ENCODE measurements at places on chromosomes 5 and 9.
A peak's percentile ranks its signal among the peaks of the same experiment; 100 is the strongest.

- DNase-seq = no peak
Measured at GRCh38 chr9:86531971-86532640, 177.9 kb upstream of the TUT7 start.

- DNase-seq = no peak
Measured at GRCh38 chr5:31165729-31166128, 27.8 kb upstream of the CDH6 start.

- DNase-seq = no peak
Measured at GRCh38 chr5:146059460-146060220, 45.7 kb downstream of the PLAC8L1 start.

DNA sequence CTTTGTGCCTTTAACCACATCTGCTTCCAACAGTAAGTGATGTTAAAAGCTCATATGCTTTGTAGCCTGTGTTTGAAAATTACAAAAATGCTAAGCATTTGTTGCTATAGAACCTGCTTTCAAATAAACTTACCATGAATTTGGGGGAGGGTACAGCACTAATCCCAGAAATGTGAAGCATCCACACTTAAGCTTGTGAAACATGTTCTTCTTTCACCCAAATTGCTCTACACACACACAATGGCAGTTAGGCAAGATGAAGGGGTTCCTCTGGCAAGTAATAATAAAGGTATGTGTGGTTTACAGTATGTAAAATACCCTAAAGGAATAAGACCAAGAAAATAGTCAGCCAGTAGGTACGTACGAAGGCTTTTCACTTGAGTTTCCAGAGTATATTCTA, 165.6 kb downstream of the SMARCA2 start:
- DNase-seq = no peak

DNA sequence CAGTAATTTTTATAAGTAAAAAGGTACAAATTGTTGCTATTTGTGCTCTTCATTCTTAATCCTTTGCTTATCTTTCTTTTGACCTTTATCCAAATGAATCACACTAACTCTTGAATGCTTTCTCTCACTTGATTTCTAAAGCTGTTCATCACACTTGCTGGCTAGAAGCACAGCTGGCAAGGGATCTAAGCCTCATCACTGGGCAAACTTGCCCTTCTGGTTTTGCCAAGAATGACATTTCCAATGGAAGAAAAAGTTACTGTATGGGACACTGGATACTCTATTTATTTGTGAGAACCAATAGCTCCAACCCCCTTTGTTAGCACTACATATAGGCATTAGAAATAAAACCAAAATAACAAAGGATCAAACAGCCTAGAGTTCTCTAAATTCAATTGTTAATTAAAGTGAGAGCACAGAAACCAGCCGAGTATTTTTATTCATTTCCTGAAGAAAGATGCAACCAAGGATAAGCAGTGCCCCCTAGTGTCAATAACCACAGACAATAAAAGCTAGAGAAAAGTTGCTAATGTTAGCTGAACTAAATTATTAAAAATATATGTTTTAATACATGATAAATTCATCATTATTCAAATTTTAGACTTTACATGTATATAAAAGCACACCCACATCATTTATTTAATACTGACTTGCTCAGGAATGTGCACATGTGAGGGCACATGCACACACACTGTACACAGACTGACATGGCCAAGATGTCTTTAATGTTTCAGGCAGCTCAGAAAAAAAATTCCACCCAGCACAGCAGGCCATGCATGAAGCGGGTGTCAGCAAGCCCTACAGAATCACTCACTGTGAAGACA, 59.8 kb upstream of the POU5F2 start:
- peak; percentile 57 for DNase-seq

DNA sequence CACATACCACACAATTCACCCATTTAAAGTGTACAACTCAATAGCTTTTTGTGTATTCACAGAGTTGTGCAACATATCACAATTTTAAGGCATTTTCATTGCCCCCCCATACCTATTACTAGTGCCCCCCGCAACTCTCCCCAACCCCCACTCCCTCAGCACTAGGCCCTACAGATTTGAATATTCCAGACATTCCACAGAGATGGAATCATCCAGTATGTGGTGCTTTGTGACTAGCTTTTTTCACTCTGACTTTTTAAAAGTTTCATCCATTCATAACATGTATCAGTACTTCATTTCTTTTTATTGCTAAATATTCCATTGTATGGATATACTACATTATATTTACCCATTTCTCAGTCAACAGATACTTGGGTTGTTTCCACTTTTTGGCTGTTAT, 102.9 kb upstream of the LRRTM2 start:
- no peak for DNase-seq

DNA sequence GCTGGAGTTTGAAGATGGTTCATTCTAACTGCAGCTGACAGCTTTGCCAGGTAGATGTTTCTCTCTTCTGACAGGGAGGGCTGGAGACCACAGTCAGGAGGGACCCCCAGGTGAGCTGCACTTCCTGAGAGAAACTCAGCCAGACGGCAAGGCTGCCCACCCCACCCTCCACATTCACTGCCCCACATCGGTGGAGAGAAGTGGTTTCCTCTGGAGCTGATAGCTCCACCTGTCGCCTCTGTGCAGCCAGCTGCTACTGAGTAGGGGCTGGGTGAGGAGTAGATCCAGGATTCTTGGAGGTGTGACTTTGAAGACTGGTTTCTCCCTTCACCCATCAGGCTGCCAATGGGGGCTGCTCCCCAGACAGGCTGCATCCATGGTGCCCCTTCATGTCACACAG, 175.0 kb downstream of the CARTPT start:
- DNase-seq = no peak

DNA sequence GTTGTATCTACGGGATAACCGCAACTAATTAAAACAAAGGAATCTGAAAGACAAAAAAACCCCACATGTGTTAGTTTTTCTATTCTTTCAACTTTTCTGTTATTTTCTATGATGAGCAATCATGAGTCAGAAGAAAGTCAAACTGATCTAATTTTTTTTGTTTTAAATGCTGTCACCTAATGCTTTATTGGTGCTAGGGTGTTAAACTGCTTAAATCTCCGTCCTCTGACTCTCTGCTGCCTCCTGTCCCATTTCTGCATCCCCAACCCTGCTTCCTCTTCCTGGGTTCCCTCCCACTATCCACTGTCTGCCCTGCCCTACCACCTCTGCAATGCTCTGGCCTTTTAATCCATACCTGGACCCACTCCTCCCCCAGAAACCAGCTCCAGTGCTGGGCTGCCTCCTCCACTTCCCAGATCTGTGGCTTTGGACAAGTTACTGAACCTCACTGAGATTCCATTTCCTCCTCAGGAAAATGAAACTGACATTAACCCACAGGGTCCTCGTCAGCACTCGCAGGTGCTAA, 15.7 kb downstream of the PTPN3 start:
- no peak for DNase-seq

GRCh38 chr5:66870708-66871107, 274.5 kb downstream of the MAST4 start:
- DNase-seq = no peak

DNA sequence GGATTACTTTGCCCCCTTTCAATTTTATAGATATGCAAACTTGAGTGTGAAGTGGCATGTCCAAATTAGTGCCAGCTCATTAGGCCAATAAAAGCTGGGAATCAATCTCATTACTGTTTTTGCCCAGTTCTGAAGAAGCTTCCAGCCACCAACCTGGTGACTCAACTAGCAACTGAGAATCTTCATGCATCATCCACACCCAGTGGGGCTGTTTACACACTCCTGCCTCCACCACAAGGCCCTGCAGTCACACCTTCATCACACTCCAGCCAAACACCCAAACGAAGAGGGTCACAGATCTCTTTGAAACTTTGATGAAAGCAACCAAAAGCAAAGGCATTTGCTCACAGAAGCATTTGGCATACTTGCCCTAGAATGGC, 41.3 kb upstream of the S1PR3 start:
- DNase-seq = no peak

DNA sequence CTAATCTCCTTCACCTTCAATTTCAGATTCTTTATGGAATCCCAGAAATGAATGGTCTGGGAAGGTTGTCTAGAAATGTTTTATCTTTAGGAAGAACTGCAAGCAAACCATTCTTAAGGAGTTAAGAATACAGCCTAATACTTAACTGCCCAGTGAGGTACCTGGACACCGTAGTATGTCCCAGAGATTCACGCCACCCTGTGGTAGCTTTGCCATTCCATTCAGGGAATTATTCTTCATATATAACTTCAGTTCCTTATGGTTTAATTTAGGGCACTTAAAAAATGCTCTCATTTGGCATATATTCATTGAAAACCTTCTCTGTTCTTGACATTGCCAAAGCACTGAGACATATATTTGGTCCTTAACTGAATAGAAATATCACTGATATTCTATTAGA, 49.7 kb downstream of the ACTBL2 start:
- DNase-seq = no peak

DNA sequence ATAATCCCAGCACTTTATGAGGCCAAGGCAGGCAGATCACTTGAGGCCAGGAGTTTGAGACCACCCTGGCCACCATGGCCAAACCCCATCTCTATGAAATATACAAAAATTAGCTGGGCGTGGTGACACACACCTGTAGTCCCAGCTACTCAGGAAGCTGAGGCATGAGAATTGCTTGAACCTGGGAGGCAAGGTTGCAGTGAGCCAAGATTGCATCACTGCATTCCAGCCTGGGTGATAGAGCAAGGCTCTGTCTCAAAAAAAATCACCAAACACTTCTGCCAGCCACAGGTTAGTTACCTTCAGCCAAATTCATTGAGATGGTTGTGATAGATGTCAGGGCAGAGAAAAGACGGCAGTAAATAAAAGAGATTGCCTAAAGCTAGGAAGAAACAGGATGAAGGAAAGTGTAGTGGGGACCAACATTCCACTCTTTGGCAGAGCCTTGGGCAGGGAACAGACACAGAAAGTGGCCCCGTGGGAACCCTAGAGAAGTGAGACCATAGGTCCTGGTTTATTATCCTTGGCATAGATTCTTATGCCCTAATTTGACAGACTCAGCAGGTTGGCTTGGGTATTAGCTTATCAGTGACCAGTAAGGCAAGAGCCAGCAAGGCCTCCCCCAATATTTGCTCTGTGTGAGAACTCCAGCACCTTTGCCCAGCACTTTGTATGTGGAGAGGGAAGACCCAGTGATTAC, 5.5 kb upstream of the CEP120 start:
- DNase-seq = no peak

GRCh38 chr9:86706391-86706790, 240.9 kb downstream of the GAS1 start:
- DNase-seq = no peak

- no peak for DNase-seq
Measured at GRCh38 chr9:122186777-122187470, 27.2 kb downstream of the MORN5 start.

- no peak for DNase-seq
Measured at GRCh38 chr9:136714893-136715274, 2.5 kb downstream of the DIPK1B start.

DNA sequence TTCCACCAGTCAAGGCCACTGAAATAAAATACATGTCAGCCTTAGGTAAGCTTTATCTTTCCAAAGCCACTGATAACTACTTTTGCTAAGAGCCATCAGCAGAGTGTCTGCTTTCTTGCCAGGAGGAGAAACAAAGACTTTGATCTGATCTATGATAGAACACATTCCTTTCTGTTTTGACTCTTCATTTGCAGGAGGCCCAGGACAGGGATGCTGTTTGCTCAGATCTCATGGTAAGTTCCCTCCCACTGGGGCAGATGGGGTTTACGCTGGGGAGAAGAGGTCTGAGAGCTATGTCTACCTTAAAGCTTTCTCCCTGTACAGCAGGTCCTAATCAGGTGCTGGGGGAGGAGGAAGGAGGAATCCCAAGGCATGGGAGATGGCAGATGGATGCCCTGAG, 497.6 kb downstream of the NTRK2 start:
- DNase-seq = no peak

GRCh38 chr5:132055808-132056609, 4.4 kb upstream of the IL3 start:
- peak; percentile 46 for DNase-seq

DNA sequence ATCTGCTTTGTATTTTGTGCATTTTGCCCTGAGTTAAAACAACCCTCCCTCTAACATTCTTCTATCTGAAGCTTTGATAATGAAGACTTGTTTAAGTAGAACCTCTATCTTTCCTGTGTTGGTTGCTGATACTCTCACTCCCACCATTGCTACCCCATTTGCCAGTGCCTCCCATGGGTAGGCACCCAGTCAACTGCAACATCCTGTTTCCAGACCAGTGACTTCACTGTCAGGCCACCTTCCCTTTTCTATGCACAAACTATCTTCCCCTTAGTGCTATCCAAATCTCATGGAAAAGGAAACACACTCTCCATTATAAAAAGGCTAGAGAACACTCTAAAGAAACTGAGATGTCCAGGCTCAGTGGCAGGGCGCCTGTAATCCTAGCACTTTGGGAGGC, 5.6 kb upstream of the IARS1 start:
- no peak for DNase-seq

DNA sequence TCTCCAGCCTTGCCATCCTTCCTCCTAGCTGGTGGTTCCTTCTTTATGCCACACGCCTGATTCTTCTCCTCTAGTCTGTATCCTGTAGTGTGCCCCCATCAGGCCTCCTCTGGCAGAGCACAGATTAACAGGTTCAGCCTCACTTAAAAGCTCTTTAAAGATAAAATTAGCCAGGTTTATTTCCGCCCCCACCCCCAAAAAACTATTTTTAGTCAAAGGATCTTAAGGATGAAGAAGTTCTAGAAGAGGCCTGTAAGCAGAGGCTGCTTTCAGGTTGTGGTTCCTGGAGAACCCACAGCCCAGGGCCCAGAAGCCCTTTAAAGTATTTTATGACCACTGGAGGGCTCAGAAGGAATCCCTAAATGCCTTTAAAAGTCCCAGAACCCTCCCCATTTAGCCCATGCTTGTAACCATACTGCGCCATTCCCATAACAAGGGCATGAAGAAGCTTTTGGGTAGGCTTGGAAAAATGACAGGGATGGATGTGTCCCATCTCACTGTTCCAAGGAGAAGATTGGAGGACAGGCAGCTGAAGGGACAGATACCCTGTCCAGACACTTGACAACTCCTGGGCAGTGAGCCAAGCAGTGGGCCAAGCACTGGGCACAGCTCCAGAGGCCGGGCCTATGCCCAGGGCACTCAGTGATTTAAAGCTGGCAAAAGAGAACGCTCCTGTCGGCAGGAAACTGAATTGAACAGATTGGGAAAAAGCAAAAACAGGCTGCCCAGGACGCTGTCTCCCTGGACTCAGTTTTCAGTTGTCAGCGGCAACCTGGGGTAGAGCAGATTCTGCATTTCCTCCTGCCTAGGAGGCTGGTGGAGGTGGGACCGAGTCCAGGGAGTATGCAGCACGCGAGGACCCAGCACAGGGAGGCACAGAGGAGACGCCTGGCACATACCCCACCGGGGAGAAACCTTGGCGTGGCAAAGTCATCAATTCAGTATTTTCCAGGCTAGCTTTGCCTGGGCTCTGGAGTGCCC, 106.3 kb upstream of the SSBP2 start:
- DNase-seq = no peak

- DNase-seq = peak; percentile 36
Measured at GRCh38 chr9:35726931-35727330, 5.1 kb downstream of the TLN1 start.

DNA sequence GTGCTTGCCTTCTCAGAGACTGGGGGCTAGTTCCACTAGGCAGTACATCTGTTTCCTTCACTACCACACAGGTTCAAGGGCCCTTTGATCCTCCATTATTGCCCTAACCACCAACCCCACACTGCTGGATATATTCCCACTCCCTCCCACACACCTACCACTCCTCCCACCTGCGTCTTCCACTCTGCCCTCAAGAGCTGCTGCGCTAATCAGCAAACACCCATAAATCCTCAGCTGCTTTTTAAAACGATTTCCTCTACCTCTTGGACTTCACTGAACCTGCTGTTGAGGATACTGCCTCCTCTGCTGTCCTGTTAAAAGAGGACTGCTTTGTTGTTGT, 120.9 kb downstream of the MAPKAP1 start:
- no peak for DNase-seq

- DNase-seq = no peak
Measured at GRCh38 chr5:108801776-108802175, 54.1 kb downstream of the FER start.
